ENCODE measurements at places on chromosomes 5 and 9.

DNA sequence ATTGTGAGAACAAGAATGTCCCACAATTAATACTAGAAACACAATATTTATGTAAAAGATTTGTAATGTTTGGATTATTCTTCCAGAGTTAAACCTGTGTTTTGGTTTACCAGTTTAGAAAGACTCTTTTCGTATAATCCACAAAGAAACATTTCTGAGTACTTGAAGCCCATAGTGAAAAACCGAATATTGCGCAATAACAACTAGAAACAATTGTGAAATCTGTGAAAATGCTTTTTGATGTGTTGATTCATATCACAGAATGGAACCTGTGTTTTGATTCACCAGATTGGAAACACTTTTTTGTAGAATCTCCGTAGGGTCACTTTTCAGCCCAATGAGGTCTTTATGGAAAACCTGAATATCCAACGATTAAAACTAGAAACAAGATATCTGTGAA lies 386.2 kb downstream of the PRDM9 start:
- no peak for DNase-seq

DNA sequence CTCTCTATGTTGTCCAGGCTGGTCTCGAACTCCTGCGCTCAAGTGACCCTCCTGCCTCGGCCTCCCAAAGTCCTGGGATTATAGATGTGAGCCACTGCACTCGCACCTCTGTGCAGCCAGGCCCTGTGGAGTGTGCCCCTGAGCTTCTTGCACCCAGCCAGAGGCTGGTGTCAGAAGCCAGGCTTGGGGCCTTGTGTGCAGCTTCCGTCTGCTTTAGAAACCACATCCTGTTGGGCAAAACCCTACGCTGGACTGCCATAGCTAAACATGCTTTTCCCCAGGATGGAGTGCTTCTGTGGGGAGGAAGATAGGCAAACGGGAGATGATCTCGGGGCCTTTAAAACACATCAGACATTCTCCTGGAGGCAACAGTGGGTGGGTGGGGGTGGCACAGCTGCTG lies 40.1 kb downstream of the PRRT1B start:
- no peak for DNase-seq

GRCh38 chr5:32279223-32279622 lies 33.5 kb downstream of the MTMR12 start:
- DNase-seq: no peak

DNA sequence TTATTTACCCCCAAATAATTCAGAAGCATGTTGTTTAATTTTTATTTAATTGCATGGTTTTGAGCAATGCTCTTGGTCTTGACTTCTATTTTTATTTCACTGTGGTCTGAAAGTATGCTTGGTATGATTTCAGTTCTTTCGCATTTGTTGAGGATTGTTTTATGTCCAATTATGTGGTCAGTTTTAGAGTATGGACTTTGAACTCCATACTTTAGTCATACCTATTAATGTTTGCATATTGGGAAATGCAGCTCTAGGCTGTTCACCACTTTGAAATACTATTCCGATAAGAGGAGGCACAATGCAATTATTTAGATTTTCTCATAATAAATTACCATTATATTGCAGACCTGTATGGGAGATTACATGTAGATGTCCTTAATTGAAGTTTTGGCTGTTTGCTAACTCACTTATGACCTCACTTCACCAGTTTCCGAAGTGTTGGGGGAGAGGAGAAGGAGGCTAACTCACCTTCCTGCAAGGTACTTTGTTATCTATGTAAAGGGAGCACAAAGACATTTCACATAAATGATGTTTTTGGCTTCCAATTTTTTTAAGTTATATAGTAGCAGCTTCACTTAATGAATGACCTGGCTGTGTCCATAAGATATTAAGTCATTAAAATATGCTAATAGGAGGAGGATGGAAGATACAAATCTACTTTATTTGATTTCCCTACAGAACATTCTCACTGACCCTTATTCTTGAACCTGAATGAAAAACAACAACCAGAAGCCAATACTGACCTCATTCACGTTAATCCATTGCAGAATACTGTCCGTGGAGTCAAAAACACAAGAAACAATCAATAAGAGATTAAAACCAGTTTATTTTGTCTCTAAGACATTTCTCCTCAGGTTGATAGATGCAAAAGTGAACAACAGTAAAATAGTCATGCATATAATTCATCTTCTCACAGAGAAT lies 970.3 kb upstream of the ARRDC3 start:
- no peak for DNase-seq

GRCh38 chr5:79295029-79295428 lies 59.1 kb downstream of the JMY start:
- no peak for DNase-seq

DNA sequence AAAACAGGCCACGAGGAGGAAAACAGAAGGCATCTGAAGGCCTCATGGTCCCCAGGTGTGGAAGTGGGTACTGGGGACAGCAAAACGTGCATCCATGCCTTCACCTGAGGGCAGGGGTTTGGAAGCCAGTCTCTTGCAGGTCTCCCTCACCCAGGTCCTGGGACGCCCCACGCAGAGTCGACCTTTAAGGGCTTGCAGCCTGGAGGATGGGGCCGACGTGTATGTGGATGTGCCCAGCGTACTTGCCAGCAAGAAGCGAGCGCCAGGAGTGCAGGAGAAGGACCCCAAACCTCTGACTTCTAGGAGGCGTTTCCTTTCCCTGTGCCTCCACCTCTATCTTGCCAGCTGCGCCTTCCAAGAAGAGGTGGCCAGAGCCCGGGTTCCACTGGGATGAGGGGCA lies 65.9 kb downstream of the OTULIN start:
- DNase-seq: no peak

DNA sequence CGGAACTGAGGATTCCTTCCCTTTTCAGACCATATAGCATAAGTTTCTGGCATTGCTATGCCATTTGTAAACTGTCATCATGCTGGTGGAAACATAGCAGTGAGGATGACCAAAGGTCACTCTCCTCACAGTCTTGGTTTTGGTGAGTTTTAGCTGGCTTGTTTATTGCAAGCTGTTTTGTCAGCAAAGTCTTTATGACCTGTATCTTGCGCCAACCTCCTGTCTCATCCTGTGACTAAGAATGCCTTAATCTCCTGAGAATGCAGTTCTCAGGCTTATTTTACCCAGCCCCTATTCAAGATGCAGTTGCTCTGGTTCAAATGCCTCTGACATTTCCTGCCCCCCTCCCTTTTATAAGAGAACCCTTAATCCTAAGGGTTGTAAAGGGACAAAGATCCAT lies 26.7 kb upstream of the GRIA1 start:
- DNase-seq: no peak

GRCh38 chr5:82158755-82159413 lies 119.3 kb downstream of the RPS23 start:
- no peak for DNase-seq

DNA sequence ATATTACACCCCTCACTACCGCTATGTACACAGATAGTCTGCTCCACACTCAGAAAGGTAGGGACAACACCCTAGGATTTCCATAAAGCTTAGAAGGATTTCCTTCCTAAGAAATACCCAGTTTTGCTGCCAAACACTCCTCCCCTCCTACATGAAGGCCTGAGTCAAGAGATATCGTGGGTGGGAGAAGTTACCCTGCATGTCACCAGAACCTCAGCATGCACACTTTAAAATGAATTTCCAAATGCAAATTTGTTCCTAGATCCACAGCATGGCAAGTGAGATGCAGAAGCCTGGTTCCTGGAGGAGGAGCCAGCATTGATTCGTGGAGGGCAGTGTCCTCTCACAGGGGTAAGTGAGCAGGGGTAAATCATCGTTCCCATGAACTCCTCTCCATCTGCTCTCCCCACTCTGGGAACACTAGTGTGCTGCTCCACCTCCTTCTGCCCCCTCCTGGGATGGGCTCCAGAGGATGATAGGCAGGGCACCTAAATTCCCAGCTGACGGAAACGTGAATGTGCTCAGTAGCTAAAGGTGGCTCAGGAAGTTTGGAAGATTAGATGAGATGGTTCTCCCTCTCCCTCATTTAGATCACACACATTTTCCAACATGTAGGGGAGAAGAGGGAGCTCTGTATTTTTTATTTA lies 76.7 kb downstream of the PDE4D start:
- DNase-seq: no peak

DNA sequence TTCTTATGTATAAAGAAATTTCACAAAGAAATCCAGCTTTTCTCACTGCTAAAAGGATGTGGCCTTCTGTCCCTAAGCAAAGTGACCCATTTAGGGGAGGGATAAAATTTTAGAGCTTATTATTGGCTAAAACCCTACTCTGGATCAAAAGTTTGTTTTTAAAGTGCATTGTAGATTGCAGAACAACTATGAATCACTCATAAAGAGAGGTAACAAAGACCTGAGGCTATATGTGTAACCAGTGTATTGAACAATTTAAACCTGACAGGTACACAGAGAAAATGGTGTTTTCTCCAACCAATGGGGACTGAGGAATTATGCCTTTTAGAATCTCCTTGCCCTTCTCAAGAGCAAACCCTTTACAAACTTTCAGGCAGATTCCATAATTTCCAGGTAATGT lies 86.6 kb downstream of the MUSK start:
- no peak for DNase-seq

- no peak for DNase-seq
Observed at GRCh38 chr9:6959270-6960000, 201.7 kb downstream of the KDM4C start.

Measured in T47D (cell line).